ENCODE measurements at places on chromosomes 5 and 9.

- DNase-seq, result peak; percentile 45
Observed at GRCh38 chr9:37466037-37466709, 923 bp upstream of the ZBTB5 start.

GRCh38 chr5:53151713-53152458 lies 42.3 kb upstream of the MOCS2 start:
- no peak for DNase-seq

DNA sequence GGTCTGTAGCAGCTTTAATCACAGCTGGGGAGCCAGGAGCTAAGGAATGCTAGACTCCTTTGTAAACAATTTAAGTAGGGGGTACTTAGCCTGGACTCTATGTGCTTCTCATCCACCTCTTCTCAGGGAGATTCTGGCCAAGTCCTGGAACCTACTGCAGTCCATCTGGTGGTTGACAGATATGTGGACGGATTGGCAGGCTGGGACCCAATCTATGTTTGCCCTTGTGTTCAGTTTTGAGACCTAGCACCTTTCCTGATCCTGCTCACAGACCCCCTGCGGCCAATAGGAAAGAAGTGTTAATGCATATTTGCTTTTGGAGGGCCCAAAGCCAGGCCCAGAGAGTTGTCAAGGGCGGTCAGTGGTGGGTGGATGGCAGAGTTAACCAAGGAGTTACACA lies 6.4 kb downstream of the SLC22A5 start:
- DNase-seq, result peak; percentile 7

GRCh38 chr5:158880483-158881001 lies 219.2 kb downstream of the EBF1 start:
- no peak for DNase-seq

GRCh38 chr5:137486707-137487106 lies 12.4 kb downstream of the SPOCK1 start:
- no peak for DNase-seq

- DNase-seq, result peak; percentile 41
Observed at GRCh38 chr5:104412649-104413240, 850.2 kb upstream of the NUDT12 start.

GRCh38 chr5:140011297-140011802 lies 31.7 kb downstream of the NRG2 start:
- no peak for DNase-seq

DNA sequence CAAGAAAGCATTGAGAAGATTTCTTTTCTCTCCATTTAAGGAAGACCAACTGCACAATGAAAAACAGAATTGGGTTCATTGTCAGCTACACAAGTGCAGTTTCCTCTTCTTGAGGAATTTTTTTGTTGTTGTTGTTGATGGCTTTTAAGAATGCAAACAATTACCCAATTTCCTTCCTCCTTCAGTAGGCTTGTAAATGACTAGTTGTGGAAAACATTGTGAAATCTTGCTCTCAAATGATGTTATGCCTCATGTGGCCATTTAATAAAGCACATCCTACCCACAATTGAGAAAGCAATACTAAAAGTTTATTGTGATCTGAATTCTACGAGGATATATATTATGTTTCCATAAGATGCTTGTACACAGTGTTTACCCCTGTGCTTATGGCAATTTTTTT lies 171.6 kb downstream of the FAM174A start:
- peak; percentile 7 for DNase-seq

- DNase-seq, result no peak
Observed at GRCh38 chr5:168609806-168610482, 30.8 kb upstream of the PANK3 start.

GRCh38 chr5:152218694-152219093 lies 186.4 kb downstream of the NMUR2 start:
- no peak for DNase-seq

- no peak for DNase-seq
Observed at GRCh38 chr5:45252541-45252940, 443.6 kb downstream of the HCN1 start.

GRCh38 chr5:78320401-78320800 lies 25.9 kb upstream of the AP3B1 start:
- DNase-seq, result peak; percentile 25

GRCh38 chr5:1052641-1053390 lies 44.2 kb downstream of the NKD2 start:
- DNase-seq, result no peak

GRCh38 chr5:176714067-176714466 lies 66.8 kb downstream of the TSPAN17 start:
- DNase-seq, result no peak

GRCh38 chr9:116464987-116465571 lies 222.0 kb upstream of the TRIM32 start:
- DNase-seq, result no peak

GRCh38 chr5:98962587-98962986 lies 33.8 kb upstream of the CHD1 start:
- DNase-seq, result no peak

- DNase-seq, result no peak
Observed at GRCh38 chr9:18942801-18943200, 90.2 kb downstream of the SAXO1 start.

DNA sequence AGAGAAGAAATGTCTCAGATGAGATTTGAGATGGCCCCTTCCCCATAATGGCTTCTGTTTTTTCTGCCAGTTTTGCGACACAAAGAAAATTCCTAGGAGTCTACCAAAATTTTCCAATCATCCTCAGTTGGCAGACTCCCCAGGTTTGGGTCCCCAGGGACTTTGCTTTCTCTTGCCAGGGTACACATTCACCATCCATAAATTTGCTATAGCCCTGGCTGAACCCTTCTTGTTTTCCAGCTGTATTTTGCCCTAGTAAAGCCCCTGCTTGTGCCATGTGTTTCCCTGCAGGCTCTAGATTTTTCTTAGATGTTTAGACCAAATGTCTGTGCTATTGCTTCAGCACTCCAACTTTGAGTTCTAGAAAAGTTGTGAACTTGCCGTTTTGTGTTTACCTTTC lies 283.2 kb downstream of the ANXA1 start:
- no peak for DNase-seq

Measured in iPS-NIHi11 (cell line).